Activated CD4-positive, alpha-beta T cell treated with anti-CD3 and anti-CD28 coated beads, Interleukin-2, amount 50 U/mL, for 24 hours (primary cell): ENCODE measurements at places on chromosomes 7 and 10.

- DNase-seq = no peak
These were observed 100.6 kb downstream of the ZNF438 start for GRCh38 chr10:30931094-30931493.

- no peak for DNase-seq
These were observed 8.4 kb upstream of the HYCC1 start for GRCh38 chr7:23022258-23022769.

- DNase-seq = no peak
These were observed 57.6 kb downstream of the USP6NL start for GRCh38 chr10:11553773-11554381.

DNA sequence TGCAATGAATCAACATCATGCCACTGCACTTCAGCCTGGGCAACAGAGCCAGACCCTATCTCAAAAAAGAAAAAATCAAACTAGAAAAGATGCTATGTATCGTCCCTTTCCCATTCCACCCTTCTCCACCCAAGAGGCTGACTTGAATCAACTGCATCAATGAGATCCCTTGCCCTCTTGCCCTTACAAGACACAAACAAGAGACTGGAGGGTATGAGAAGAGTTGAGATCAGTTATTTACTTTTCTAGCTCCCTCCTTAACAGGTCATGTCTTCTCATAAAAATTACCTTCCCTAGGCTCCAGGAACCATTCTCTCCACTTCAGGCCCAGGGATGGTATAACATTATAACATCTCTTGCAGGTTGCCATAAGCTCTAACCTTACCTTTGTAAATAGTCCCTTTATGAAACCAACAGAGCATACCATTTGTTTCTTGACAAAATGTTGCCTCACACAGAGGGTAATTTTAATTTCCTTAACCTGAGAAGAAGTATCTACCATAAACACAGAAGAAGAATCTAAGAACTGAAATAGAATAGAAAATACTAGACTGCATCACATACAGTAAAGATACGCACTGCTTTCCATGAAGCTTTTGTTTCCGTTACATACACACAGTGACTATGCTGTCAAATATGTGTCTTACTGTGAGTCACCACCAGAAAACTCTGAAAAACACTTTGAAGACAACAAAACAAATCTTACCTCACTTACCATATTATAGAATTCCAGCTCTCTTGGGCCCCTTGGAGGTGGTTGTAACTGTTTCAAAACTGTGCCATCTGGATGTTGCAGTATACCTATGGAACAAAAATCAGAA, 30.5 kb downstream of the IPMK start:
- DNase-seq = no peak

- DNase-seq = no peak
These were observed 74.0 kb upstream of the CCDC6 start for GRCh38 chr10:59980356-59980755.

DNA sequence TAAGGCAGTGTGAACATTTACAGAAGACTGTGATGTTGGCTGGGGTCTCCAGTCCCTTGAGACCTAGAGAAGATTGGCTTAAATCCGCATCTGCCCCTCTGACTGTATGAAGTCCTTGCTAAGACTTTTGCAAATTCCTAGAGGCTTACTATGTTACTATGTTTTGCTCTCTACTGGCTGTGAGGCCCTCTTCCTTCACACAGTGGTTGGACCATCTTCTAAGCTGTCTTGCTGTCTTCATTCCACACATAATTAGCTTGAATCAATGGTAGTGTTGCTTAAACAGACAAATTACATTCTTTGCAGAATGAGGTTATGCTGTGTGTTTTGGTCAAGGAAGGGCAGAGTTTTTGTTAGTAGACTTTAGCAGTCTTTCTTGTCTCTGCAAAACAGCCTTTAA, 658.0 kb downstream of the TYW1 start:
- no peak for DNase-seq

- peak; percentile 6 for DNase-seq
These were observed 41.8 kb upstream of the LRRC18 start for GRCh38 chr10:48981310-48981907.

DNA sequence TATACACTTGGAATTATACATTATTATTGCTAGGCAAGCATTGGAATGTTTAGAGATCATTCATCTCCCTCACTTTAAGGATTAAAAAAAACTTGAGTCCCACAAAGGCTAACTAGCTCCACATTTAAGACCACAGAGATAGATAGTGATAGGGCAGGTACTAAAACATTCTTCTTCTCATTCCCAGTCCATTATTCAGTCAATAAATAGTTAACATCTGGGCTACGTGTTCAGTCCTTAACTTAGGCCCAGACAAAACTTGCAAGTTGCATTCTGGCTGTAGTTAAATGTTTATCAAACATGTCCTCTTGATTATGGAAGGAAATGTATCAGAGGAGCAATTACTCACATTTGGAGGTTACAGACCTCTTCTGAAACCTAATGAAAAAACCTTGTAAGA, 2.4 kb downstream of the GNG11 start:
- DNase-seq = no peak

GRCh38 chr7:140160308-140160707, 16.5 kb downstream of the KDM7A start:
- DNase-seq = no peak

- DNase-seq = no peak
These were observed at the start of gene C10orf67 for GRCh38 chr10:23344241-23344841. TSS of gene C10orf67 (minus strand) at chr10:23344797. CDS start at chr10:23344774, 23 bp downstream.

- DNase-seq = peak; percentile 16
These were observed at the start of gene CNNM1 for GRCh38 chr10:99329304-99329553. TSS of gene CNNM1 (plus strand) at chr10:99329356. CDS start at chr10:99329388, 32 bp downstream.

- no peak for DNase-seq
These were observed 76.1 kb upstream of the ANK3 start for GRCh38 chr10:60465801-60466200.

DNA sequence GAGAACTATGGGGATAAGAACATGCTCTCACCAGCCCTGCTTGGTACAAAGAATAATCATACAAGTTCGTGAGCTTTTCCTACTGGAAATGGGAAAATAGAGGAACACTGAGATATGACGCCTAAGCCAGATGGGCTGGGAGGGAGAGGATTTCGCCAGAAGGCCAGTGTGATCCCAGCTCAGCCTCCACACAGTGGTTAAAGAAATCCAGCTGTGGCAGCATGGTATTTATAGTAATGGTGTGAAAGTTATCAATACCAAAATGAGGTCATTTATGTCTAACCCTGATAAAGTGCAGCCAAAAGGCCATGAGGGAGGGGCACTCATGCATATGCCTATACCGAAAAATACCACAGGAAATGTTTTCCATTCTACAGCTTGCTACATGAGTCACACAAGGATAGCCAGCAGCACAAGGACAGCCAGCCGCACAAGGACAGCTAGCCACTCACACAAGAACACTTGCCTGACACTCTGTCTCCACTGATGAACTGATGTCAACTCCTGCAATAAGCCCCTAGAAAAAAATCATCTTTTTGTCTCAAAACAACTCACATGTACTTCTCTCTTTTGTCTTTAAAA, 49.4 kb downstream of the FRMPD2 start:
- DNase-seq = no peak

DNA sequence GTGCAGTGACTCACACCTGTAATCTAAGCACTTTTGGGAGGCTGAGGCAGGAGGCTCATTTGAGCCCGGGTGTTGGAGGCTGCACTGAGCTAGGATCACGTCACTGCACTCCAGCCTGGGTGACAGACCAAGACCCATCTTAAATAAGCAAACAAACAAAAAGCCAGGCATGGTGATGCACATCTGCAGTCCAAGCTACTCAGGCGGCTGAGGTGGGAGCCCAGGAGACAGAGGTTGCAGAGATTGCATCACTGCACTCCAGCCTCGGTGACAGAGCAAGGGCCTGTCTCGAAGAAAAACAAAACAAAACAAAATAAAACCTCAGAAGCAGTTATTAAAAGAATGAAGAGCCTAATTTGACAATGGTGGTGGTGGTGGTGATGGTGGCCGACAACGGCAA, 132.5 kb downstream of the PARD3 start:
- DNase-seq = no peak

- DNase-seq = peak; percentile 39
These were observed 2.0 kb downstream of the CUL1 start for GRCh38 chr7:148700661-148701064.

DNA sequence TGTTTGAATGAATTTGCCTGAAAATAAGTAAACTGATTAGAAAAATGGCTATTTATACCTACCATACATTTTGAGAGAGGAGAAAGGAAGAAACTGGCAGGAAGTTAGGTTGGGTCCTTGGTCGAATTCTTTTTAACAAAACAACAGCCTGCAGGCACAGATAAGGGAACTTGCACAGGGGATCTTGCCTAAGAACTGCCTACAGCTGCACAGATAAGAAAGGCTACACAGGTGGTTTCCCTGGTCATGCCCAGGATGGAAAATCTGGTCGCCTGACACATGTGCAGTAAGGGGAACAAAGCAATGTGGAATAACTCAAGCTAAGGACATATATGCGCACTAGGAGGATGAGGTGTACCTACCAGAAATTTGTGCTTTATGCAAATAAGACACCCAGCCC, 732.1 kb upstream of the POT1 start:
- DNase-seq = no peak

- no peak for DNase-seq
These were observed 62.6 kb upstream of the C1GALT1 start for GRCh38 chr7:7119729-7120128.

DNA sequence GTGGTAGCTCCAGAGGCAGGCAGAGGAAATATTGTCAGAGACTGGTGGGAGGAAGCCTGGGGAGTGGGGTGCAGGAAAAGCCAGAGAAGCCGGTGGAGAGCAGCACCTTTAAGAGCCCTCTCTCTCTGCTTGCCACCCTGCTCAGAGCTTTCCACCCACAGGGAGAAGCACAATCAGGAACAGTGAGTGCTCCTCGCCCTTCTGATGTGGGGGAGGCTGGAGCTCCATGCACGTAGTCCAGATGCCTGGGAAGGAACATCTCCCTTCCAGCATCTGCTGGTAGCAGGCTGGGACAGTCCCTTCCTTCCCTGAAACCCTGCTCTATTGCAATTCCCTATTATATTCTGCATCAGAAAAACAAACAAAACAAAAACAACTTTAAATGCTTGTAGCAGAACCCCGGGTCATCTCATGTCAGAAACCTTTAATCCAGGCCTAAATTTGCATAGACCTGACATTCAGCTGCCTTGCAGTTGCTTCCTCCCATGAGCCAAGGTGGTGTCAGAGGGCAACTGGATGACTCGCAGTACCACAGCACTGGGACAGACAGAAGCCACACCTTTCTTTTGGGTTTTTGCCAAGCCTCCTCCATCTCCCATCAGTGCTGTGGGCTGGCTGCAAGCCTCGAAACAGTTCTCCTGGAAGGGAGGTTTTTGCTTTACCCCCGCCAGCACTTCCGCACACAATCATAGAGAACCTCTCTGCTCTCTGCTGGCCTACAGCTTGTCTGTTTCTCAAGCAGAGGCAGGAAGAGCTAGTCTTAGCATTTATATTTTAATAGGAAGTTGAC, 13.1 kb downstream of the AVPI1 start:
- DNase-seq = no peak

GRCh38 chr7:31058688-31059087, 6.6 kb downstream of the ADCYAP1R1 start:
- no peak for DNase-seq

- DNase-seq = no peak
These were observed 63.6 kb downstream of the PDIA4 start for GRCh38 chr7:148964483-148965267.

GRCh38 chr10:75100764-75101291, 10.6 kb upstream of the SAMD8 start:
- DNase-seq = no peak

- no peak for DNase-seq
These were observed 2.5 kb downstream of the ZEB1 start for GRCh38 chr10:31321396-31321941.

- DNase-seq = no peak
These were observed 120.2 kb upstream of the TMEM229A start for GRCh38 chr7:124152859-124153692.

DNA sequence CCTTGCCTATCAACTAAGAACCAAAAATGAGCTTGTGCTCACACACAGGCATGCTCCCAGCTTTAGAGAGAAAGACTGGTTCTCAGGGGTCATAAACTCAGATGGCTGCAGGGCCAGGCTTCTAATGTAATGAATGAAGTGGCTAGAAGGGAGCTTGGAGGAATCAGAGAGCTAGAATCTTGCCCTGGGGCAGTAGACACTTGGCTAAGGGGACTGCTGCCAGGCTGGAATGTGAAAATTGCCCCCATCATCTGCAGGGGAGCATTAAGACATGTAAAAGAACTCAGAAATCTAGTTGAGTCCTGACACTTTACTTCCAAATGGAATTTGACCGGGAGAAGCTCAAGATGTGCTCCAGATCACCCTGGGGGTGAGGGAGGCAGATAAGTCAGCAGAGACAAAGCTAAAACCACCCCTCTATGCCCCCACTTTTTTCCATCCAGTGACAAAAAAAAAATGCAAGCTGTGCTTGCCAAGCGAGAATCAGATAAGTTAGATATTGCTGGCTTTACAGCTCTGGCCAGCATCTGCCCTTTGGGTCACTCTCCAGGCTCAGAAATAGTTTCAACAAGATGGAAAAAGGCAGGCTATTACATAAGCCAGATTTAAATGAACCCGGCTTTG, 2.3 kb upstream of the SLC16A9 start:
- DNase-seq = no peak

GRCh38 chr10:115831016-115831415, 442.0 kb downstream of the GFRA1 start:
- no peak for DNase-seq

DNA sequence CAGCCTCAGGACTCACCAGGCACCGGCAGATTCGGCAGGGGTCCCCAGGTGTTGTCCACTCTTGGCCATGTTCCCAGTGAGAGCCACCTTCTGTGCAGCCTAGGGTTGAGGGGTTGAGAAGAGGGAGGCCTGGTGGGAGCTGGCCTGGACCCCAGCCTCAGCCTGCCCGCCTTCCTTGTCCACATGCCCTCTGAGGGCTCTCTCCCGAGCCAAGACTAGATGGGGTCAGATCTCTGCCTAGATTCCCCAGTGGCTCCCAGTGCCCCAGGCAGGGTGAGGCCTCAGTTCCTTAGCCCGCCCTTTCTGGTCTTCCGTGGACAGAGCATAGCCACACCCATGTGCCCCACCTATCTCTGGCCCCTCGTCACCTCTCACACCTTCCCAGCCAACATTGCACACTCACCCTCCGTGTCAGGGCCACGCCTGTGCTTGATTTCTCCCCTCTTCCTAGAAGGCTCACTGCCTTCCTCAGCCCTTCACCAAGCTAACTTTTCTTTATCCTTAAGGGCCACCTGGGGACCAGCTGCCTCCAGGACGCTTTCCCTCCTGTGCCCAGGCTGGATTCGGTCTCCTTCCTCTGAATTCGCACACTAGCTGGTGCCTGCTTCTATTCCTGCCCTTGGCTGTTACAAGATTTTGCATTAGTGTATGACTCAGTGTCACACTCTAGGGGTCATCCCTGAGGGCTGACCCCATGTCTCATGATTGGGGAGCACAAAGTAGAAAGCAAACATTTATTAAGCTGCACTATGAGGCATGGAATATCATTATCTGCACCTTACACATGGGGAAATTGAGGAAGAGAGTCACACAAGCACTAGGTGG, 7.5 kb downstream of the KCP start:
- no peak for DNase-seq

DNA sequence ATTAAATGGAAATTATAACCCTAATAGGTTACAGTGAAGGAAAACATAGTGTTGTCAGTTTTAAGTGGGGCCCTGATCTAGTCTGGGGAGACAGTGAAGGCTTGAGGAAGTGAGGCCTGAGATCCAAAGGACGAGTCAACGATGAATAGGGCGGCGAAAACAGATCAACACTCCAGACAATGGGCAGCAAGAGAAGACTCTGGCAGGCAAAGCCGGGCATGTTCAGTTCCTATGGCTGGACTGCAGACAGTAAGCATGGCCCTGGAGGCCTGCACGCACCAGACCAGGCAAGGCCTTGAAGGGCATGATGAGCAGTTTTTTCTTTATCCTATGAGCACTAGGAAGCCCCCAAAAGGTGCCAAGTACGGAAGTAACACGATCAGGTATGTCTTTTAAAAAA, 127.8 kb downstream of the RNF216 start:
- no peak for DNase-seq
